ENCODE measurements at places on chromosomes 6 and 20.

DNA sequence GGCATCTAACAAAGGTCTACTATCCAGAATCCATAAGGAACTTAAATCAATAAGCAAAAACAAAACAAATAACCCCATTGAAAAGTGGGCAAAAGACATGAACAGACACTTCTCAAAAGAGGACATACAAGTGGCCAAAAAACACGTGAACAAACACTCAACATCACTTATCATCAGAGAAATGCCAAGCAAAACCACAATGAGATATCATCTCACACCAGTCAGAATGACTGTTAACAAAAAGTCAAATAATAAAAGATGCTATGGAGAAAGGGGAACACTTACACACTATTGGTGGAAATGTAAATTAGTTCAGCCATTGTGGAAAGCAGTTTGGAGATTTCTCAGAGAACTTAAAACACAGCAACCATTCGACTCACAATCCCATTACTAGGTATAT, 19.4 kb upstream of the VNN1 start:
- no peaks in the 10 kb centered on the region for H3K4me1 ChIP-seq
- no peak for DNase-seq
- H3K27me3 ChIP-seq: no peaks in the 10 kb centered on the region
- H3K27ac ChIP-seq: no peak overlapping the region

DNA sequence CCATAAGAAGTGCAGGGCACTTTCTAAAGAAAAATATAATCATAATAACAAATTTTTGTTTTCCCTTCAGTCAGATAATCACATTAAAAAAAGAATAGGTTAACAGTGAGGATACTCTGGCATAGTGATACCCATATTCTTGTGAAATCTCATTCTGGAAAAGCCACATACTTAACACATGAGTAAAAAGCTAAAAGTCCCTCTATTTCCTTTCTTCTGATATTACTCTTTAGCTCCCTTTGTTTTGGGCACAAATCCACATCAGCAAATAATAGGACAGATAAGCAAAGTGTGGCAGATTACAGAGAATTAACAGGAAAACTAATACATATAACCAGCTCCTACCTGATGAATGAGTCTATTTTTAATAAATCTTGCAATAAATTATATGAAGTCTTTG, 15.8 kb downstream of the SHPRH start:
- no peaks in the 10 kb centered on the region for H3K4me1 ChIP-seq
- peaks cover 32% of the 10 kb centered on the region for H3K36me3 ChIP-seq
- no peak overlapping the region for H3K4me3 ChIP-seq

DNA sequence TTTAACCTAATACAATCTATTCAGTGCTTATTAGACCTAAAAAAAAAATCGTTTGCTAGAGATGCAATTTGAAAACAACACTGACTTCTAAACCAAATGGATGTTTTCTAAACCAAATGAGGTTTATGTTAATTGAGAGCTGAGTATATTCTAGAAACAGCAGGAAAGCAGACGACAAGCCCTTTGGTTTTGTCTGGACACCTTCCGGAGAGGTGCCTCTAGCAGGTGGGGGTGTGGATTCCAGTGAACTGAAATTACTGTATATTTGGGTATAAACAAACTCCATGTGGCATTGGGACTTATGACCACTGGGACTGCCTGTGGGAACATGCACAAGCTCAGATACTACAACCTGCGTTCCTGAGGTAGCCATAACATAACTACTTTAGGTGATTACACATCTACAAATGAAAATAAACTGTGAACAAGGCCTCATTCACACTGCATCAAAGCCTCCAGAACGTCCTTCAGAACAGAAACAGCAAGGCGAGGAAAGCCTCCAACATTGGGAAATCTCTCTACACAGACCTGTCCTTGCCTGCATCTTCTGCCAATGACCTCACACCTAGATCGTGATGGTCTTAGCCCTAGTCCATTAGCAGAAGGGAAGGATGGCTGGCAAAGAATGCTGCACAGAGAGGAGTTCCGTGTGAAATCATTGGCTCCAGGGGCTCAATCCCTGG, 206.8 kb upstream of the FOXQ1 start:
- no peaks in the 10 kb centered on the region for H3K36me3 ChIP-seq
- no peak overlapping the region for H3K4me3 ChIP-seq

DNA sequence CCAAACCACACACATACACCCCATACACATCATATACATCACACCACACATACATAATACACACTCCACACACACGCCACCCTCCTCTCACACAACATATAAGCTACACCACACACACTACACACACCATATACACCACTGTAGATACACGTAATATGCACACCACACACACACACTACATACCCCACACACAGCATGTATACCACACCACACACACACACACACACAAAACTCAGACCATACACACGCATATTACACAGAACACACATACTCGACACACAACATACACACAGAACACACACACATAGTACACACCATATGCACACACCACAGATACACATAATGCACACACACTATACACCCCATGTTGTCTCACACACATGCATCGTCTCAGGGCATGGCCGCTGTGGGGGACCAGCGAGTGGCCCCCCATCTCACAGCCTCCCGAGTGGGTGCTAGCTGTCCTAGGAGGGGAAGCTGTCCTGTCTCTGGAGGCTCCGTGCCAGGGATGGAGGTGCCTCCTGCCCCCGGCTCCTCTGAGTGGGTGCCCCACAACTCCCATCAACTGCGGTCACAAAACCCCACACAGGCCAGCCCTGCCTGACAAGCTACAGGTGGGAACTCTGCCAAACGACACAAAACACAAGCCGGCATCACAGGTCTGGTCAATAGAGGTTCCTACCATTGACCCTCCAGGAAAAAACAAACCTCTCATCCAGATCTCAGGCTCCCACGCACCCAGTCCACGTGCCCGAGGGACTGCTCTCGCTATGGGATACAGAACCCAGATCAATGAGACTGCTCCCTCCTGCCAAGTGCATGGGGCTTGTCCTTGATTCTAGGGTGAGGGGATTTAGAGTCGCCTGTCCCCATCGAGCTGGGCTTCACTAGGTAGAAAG, 49.1 kb downstream of the DACT2 start:
- H3K27me3 ChIP-seq: peaks cover 16% of the 10 kb centered on the region
- H3K36me3 ChIP-seq: no peaks in the 10 kb centered on the region
- no peak for DNase-seq
- no peak overlapping the region for H3K27ac ChIP-seq

DNA sequence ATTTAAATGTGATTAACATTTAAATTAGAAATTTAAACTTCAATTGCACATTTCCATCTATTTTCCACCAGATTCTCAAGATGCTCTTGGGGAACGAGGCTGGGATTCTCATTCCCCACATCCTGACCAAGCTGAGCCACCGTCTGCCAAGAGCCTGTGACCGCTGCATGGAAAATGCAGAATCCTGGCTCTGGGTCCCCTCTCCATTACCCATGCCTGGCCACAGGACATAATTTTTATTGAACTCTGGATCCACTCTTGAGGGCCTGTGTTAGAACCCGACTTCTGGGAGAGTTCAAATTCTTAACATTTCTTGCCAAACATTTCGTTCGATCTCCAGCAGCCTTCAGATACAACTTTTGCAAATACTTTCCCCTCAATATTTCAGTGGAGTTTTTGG, 201.6 kb upstream of the SNX9 start:
- no peak overlapping the region for H3K27ac ChIP-seq
- H3K4me3 ChIP-seq: no peak overlapping the region
- DNase-seq: no peak
- no peaks in the 10 kb centered on the region for H3K4me1 ChIP-seq

DNA sequence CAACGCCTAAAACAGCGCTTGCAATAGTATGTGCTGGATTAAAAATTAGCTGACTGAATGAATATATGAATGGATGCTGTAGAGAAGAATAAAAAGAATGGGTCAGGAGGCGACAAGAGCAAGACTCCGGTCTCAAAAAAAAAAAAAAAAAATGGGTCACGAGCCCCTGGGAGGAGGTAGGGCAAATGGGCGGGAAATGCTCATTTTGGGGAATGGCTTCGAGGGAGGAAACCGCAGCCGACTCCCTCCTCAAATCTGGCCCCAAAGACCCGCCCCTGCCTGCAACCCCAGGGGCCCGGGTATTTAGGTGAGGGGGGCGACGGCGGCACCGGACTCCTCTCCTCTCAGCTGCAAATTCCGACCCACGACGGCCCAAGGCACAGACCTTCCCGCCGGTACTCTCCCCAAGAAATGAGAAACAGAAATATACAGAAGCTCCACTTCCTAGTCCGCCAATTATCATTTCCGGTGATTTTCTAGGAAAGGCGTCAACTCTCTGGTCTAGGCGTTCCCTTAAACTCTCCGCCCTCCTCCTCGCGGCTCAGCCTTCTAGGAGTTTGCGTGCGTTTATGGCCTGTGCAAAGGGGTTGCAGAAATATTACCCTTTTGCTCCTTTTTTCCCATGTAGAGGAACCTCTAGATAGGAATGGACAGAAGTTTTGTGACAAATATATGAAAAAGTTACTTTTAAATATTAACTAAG, at the start of gene ZNF311:
Gene ZNF311, minus strand, starts transcription at position 133 of the 703 bp plus-strand sequence. CDS start 1,361 bp downstream, outside the sequence.
- H3K36me3 ChIP-seq: peaks cover 4% of the 10 kb centered on the region
- DNase-seq: no peak
- peak within 1 kb of the TSS; percentile 76 for H3K4me3 ChIP-seq
- H3K27ac ChIP-seq: no peak within 1 kb of the TSS
- H3K27me3 ChIP-seq: peaks cover 59% of the 10 kb centered on the region

GRCh38 chr6:39303425-39304153, 10.6 kb downstream of the KCNK17 start:
- peaks cover 11% of the 10 kb centered on the region for H3K4me1 ChIP-seq
- H3K36me3 ChIP-seq: no peaks in the 10 kb centered on the region
- no peak overlapping the region for H3K4me3 ChIP-seq
- H3K27ac ChIP-seq: no peak overlapping the region
- H3K27me3 ChIP-seq: peaks cover 14% of the 10 kb centered on the region
- no peak for DNase-seq

DNA sequence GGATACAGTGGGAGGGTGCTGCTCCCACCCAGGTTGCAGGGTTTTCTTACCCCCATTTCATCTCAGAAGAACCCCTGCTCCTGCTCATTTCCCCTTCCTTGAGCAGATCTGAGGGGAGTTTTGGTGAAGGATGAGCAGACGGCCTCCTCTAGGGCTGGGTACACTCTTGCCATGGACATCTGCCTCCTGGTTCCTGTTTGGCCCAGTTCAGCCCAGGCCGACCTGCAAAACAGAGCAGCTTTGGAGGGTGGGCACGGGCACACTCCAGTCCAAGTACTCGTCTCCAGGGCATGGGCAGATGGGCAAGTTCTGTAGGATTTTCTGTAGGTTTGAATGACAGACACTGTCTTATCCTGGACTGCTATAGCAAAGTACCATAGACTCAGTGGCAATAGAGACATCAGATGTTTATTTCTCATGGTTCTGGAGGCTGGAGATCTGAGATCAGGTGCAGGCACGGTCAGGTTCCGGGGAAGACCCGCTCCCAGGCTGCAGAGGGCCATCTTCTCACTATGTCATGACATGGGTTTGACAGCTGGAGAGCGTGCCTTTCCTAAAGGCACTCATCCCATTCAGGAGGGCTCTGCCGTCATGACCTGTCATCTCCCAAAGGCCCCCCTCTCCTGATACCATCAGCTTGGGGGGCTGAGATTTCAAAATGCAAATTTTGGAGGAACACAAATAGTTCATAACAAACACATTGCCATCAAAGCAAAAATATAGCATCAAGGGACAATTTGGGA, 6.2 kb downstream of the NPBWR2 start:
- no peaks in the 10 kb centered on the region for H3K4me1 ChIP-seq
- DNase-seq: no peak
- H3K4me3 ChIP-seq: peak overlapping the region; percentile 47
- H3K27ac ChIP-seq: no peak overlapping the region
- peaks cover 1% of the 10 kb centered on the region for H3K36me3 ChIP-seq

Data from central memory CD8-positive, alpha-beta T cell (primary cell).